ENCODE measurements at places on chromosomes 1 and 21.

DNA sequence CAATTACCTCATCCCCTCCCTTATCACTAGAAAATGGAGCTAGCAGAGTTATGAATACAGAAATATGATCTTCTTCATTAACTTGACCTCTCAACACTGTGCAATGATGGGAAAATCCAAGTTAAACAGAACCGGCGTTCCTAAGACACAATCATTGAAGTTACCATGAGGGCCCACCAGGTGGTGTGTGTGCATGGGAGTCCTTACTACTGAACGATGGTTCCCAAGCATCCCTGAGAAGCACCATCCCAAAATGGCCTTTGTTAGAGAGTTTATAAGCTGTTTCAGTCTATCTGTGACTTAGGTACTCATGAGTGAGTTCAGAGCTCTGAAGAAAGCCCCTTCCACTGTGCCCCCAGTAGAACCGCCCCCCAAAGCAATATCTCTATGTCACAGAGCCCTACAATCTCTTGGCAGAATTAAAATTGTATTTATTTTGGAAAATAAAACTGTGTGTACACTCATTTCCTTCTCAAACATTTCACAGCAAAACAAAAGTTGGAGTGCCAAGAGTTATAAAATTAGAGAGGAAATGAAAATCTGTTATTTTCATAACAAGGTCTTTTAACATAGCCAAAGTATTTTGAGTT, 56.8 kb downstream of the PLD5 start:
- peak; percentile 25 for DNase-seq

GRCh38 chr1:19704247-19705113, 39.8 kb downstream of the HTR6 start:
- DNase-seq, result peak; percentile 54

- no peak for DNase-seq
Observed at GRCh38 chr1:44536357-44537209, 131.5 kb downstream of the RNF220 start.

GRCh38 chr1:74427681-74428080, 84.7 kb downstream of the LRRC53 start:
- no peak for DNase-seq

- no peak for DNase-seq
Observed at GRCh38 chr1:184186167-184186566, 134.6 kb downstream of the TSEN15 start.

GRCh38 chr1:96075704-96076455, 645.7 kb upstream of the PTBP2 start:
- no peak for DNase-seq

DNA sequence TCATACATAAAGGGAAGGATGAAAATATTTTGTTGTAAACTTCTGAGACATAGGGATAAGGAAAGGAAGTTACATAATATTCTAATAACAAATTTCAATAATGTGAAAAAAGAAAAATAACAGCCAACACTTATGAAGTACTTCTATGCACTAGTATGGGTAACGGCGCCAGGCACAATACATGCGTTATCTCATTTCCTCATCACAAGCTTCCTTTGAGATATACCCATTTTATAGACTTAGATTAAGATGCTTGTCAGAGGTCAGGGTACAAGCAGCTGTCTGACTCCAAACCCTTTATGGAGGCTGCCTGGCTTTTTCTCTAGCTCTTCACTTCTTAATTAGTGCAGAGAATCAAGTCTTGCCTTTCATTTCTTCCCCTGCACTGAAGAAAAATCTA, 41.3 kb downstream of the TCP10L start:
- DNase-seq, result no peak

DNA sequence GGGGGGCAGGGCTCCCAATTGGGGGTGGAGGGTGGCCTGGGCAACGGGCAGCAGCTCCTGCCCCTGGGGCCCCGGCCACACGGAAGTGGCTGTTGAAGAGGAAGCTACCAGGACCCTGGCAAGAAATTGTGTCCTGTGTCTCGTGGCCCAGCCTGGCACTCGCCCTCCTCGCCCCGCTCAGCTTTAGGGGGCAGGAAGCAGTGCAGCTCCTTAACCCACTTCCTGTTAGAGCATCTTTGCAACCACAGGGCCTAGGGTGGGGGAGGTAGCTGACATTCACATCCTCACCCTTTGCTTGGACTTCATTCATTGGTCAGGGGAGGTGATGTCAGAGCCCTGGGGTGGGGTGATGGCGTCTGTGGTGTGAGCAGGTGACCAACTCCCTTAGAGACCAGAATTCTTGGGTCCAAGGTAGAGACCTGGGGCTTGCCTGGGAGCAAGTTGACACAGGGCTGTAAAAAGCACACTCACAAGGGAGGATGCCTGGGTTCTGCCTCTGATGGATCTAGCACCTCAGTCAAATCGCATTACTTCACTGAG, at the start of gene ARHGAP30:
TSS of gene ARHGAP30 (minus strand) at position 161 of the 540 bp plus-strand sequence. CDS start 267 bp downstream, outside the sequence.
- DNase-seq, result peak; percentile 44

GRCh38 chr1:12287869-12288268, 58.0 kb downstream of the VPS13D start:
- DNase-seq, result no peak

DNA sequence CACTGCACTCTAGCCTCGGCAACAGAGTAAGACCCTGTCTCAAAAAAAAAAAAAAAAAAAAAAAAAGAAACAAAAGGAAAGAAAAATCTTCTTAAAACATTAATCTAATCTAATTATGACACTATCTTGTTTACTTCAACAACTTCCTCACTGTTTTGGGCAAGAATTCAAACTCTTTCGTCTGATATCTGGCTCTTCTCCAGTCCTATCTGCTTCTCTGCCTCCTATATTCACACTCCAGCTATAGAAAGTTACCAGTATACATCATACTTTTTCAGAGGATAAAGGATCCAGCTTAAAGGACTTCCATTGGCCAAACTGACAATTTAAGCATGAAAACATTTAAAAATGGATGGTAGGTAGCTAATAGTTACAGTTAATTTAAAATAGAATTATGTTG, 47.3 kb downstream of the EIF2B3 start:
- DNase-seq, result no peak

DNA sequence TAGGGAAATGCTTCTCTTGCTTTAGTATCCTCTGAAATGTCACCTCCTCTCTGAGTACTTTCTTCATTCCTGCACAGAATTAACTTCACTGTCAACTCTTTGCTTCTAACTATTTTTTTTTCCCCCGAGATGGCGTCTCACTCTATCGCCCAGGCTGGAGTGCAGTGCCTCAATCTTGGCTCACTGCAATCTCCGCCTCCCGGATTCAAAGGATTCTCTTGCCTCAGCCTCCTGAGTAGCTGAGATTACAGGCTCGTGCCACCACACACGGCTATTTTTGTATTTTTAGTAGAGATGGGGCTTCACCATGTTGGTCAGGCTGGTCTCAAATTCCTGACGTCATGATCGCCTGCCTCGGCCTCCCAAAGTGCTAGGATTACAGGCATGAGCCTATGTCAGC, 1.4 kb upstream of the PLPP3 start:
- DNase-seq, result no peak

GRCh38 chr1:157994704-157995582, 1.5 kb downstream of the KIRREL1 start:
- DNase-seq, result peak; percentile 43

DNA sequence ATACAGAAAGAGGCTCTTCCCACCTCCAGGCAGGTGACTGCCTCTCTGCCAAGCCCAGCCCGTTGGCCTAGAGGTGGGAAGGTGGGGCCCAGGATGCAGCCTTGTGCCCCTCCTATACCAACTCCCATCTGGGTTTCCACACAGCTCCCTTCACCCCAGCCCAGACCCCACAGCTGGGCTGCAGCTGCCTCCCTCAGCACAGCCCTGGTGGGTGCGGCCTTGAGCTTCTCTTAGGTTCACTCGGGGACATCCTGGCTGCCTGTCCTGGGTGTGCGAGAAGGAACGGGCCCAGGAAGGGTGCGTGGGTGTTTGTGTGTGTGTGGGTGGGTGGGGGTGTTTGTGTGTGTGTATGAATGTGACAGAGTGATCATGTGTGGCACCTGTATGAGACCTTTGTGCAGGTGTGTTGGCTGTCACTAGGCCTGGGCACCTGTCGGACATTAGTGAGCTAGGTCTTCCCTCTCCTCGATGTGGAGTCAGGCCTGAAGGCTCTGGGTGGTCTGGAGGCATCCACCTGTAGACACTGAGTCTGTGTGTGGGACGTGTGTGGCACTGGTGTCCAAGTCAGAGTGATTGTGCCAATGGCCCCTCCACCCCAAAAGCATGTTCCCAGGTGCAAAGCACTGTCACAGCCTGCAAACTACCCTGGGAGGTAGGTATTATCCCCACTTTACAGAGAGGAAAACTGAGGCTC, 30.7 kb downstream of the FOXO6 start:
- DNase-seq, result no peak

GRCh38 chr1:206631085-206631509, 4.2 kb upstream of the DYRK3 start:
- DNase-seq, result peak; percentile 72

- DNase-seq, result no peak
Observed at GRCh38 chr1:54474310-54475251, 68.4 kb upstream of the SSBP3 start.

GRCh38 chr1:39398278-39399021, 93.0 kb upstream of the BMP8A start:
- peak; percentile 99 for DNase-seq

GRCh38 chr1:58660105-58660504, 39.8 kb downstream of the MYSM1 start:
- DNase-seq, result no peak

DNA sequence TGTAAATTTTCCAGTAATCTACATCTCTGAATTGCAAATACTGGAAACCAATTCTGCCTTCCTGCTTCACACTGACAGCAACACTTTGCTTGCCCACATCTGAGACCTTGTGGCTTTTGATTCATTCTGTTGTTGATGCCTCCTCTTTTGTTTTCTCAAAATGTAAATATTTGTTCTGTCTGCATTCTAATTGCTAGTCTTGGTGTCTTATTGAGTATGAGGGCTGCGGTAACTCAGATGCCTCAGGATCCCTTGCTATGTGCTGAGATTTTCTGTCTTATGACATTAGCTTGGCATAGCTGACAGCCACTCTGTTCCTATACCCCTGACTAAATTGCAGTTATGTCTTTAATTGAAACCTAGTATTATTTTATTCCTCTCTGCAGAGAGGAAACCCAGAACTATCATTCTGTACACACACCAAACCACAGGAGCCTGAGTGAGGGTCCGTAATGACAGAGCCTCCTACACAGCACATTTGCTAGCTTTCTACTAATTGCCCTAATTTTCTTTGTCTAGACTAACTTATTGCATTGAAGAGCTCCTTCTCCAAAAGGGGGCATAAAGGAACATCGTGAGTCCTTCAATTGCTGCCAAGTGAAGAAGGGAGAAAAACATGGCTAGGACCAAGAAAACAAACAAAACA, 72.1 kb downstream of the GREM2 start:
- DNase-seq, result no peak

DNA sequence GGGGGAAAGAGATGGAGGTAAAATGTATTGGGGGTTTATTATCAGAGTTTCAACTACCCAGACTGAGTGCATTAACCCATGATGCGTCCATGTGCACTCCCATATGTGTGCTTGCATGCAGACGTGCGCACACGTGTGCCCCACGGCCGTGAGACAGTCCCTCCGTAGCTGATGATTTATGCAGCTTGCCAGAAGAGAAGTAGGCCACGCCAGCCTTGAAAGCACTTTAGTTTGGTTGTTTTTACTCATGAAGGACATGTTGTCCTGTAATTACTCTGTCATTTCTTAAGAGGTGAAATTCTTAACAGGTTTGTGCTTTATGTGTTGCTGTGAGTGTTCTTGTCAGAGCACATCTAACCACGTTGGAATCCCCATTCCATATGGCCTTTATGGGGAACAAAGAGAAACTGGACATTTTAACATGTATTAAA, 467.8 kb downstream of the LMO4 start:
- no peak for DNase-seq

GRCh38 chr1:19484338-19484797, 971 bp downstream of the CAPZB start:
- no peak for DNase-seq

GRCh38 chr1:50474859-50475809, 51.9 kb upstream of the DMRTA2 start:
- DNase-seq, result no peak

DNA sequence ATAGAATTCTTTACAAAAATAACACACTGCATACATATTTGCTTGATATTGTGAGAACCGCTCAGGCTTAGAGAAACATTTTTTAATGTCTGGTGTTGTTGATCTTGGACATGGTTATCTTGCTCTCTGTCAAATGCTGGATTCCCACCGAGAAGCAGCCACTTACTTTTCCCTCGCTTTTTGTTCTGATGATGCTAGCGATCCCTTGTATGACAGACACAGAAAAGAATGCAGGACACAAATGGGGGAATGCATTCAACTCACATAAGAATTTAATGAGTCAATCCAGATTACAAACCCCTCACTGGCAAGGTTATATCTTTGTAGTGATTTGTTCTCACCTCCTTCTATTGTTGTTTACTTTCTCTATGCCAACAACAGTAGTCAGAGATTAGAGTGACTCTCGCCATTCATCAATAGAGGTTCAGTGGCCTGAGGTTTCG, 76.8 kb upstream of the AKT3 start:
- DNase-seq, result peak; percentile 95

- no peak for DNase-seq
Observed at GRCh38 chr1:227420147-227420546, 101.9 kb upstream of the CDC42BPA start.

DNA sequence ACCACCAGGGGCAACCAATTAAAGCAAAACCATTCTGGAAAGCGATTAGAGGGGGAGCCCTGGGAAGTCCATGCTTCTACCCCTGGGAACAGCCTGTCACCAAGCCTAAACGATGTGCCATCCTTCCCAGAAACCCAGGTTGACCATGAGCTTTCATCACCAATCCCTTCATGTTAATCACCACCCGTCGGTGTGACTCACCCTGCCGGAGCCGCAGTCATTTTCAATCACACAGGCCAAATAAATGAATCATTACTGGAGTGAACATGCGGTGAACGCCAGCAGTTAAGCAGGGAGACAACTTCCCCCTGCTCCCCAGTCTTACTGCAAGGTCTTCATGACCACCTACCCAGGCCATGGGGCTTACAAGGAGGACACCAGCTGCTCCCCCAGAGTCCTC, 308.8 kb downstream of the AJAP1 start:
- no peak for DNase-seq

DNA sequence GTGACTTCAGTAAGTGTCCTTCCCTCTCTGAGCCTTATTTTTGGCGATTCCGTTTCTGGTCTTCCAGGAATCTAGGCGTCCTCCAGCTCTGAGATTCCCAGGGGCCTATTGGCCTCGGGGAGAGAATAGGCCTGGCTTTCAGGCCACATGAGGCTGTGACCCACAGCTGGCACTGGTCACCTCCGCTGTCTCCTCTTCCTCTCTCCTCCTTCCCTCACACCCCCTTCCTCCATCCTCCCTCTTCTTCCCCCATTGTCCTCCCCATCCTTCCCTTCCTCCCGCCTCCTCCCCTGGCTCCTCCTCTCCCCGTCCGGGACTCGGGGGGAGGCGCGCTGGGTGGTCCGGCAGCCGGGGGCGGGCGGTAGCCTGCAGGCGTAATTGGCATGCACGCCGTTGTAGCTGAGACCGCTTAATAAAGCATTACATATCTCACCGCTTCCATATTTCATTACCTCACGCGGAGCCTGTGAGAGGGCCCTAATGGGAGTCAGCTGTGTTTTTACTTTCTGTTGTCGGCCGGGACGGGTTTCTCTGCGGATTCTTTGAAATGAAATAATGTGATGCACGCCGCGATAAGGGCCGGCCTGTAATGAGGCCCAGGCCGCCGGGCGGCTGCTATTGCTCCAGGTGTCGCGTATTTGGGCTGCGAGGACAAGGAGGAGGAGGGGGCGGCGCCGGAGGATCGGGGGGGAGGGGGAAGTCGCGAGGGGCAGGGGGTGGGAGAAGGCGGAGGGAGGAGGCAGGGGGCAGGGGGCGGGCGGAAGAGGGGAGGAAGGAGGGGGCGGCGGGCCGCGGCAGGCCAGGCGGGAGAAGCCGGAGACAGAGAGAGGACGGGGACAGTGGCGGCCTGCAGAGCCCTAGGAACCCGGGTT, 95.3 kb downstream of the FOXD2 start:
- DNase-seq, result peak; percentile 21

GRCh38 chr1:2825487-2826189, 24.1 kb upstream of the TTC34 start:
- DNase-seq, result no peak
